ENCODE measurements at places on chromosomes 7 and 10.

GRCh38 chr10:58817201-58817846 lies 304.7 kb downstream of the BICC1 start:
- DNase-seq = no peak

GRCh38 chr7:129499999-129500398 lies 2.3 kb upstream of the SMKR1 start:
- DNase-seq = no peak

DNA sequence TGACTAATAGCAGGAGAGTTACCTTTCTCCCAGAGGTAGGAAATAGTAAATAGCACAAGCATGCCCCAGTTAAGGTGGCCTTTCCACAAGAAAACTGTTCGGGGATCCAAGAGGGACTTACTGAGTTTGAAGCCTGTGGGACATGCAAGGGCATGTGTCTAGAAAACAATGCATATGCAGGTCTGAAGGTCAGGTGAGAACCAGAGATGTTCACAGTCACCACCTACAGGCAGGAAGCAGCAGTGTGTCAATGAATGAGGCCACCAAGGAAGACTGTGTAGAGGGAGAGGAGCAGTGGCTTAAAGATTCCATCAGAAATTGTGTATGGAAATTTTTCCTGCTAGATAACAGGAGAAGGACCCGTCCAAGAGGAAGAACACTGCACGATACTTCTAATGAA lies 66.0 kb downstream of the CALD1 start:
- no peak for DNase-seq

DNA sequence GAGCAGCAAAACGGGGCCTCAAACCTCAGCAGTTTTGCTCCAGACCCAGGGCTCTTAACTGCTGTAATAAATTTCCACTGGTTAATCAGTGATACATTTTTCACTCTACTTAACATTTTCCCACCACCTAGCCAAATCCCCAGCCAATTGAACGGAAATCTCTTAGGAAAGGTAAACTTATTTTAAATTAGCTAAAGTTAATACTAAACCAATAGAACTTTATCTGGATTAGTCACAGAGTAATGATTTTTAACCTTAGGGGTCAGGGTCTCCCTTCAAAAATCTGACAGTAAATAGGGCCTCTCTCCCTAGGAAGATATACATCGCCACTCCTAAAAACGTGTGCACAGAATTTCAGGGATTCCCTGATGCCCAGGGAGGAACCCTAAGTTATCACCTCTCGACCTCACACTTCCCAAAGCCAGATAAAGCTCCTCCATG lies 87.4 kb upstream of the KMT2E start:
- DNase-seq = no peak

DNA sequence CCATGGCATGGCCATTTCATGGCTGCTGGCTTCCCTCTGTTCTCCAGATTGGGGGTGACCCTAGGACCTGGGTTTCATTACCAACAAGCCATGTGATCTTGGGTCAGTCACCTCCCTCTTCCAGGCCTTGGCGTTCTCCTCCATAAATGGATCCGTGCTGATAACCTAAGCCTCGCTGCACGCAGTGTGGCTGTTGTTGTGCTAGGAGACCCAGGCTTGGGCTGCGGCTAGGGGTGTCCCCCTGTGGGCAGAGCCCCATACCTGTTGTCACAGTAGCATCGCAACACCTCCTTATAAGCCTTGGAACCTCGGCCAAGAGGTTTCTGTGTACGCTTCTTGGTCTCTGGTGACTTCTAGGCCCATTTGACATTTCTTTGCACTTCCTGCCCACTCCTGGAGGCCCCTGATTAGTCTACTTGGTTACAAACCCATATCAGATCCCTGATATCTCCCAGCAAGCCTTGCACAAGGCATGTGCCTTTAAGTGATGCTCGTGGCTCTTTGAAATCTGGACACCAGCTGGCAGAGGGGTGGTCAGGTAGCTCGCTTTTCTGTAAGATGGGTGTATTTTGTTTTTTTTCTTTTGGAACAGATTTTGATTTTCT lies 23.6 kb downstream of the ZMIZ1 start:
- no peak for DNase-seq

DNA sequence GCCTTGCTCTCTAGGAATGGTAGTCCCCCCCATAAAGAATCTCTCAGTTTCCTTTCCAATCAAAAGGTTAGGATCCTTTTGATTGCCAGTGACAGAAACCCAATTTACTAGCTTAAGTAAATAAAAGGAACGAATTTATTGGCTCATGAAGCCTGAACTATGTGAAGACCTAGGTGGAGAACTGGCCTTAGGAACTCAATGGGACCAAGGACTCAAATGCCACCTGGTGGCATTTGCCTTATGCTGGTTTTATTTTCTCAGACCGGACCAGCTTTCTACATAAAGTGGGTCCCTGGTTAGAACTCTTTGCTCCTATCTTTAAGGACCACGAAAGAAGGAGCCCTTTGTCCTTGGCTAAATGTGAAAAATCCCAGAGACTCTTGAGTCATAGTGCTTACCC lies 25.4 kb downstream of the CFTR start:
- no peak for DNase-seq

Data from glutamatergic neuron (in vitro differentiated cells).